Activated CD4-positive, CD25-positive, alpha-beta regulatory T cell (primary cell): ENCODE measurements at places on chromosomes 2 and 18.

DNA sequence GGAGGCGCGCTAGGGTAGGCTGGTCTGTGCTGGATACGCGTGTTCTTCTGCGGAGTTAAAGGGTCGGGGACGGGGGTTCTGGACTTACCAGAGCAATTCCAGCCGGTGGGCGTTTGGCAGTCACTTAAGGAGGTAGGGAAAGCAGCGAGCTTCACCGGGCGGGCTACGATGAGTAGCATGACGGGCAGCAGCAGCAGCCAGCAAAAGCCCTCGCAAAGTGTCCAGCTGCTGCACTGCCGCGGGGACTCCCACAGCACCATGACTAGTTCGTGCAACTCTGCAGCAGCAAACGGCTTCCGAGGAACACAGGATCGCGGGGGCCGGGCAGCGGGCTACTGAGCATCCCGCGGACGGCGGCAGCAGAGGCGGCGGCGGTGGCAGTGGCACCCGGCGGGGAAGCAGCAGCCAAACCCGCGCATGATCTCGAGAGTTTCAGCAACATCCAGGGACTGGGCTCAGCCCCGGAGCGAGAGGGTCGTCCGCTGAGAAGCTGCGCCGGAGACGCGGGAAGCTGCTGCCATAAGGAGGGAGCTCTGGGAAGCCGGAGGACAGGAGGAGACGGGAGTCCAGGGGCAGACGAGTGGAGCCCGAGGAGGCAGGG, 368 bp downstream of the TMEFF2 start:
- no peak for DNase-seq

GRCh38 chr2:37192551-37192950, 3.7 kb upstream of the CEBPZOS start:
- DNase-seq = no peak

- DNase-seq = no peak
Measured at GRCh38 chr2:109229094-109229675, 100.2 kb downstream of the SH3RF3 start.

DNA sequence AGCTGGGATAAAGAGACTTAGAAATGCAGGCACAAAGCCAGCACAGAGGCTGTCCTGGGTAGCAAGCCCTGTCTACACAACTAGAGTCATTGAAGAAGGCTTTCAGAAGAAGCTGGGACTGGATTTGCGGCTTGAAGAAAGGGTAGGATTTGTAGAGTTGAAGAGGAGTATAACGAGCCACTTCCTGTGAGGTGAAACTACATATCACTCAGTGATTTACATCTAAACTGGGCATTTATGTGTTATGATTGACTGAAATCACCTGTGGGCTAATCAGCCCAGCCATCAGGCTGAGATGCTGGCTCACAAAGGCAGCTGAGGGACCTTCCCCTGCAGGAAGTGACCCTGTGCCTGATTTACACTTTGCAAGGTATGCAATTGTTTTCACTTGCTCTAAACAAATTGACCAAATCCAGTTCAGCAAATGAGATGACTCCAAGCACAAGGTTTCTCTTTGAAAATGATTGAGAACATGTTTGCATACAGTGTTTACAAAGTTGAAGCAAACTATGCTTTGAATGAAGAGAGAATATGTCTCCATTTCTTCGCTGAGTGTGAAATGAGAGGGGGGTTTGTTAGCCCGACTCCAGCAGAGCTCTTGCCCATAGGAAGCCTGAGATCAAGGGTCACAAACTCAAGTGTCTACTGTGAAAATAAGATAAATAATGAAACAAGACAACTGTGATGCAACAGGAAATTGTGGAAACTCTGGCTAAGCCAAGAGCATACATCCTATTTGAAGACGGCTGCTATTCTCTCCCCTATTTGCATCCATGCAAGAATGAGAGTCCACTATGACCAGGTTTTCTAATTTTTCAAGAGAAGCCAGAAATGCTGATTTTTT, 69.3 kb upstream of the HK2 start:
- DNase-seq = no peak

DNA sequence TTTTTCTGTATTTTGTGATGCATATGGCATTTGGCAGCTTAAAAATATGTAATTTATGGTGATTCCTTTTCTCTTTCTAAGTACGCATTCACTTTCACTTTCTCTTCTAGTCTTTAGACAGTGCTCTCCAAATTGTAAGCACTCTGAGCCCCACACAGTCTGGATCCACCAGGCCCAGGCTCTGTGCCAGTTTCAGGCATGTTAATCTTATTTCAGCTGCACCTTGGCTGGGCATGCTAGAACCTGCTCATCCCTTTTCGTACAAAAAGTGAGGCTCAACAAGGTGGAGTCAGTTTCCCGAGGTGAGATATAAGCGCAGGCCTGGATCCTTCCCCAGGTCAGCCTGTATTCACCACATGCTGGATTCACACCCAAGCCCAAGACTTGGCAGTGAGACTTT, 203.9 kb downstream of the MTX2 start:
- no peak for DNase-seq

DNA sequence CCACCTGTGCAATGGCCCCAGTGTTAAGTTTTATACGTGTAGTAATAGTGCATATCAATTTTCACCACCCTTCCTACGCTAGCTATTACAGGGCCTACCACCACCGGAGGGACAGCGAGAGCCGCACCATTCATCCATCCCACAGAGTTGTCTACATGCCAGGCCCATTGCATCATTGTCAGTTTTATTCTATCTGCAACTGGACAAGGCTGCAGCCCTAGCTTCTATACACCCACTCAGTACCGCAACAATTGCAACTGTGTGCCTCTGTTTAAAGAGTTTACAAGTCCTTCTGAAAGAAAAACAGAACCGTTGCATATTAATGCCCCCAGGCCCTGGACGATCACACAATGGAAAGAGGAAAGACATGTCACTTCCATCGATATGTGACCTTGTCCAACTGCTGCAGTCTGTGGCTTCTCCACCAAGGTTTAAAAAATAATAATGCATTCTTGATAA, 58.6 kb downstream of the ZEB2 start:
- no peak for DNase-seq

DNA sequence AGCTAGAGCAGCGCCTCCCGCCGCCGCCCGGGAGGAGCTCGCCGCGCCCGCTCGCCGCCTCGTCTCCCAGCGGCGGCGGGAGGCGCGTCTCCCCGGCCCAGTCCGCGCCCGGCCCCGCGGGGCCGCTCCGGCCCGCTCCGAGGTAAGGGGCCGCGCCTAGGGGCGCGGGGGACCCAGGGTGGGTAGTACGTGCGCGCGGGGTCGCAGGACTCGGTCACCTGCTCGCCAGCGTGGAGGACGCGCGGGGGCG, 259 bp downstream of the NPAS2 start:
- DNase-seq = no peak

DNA sequence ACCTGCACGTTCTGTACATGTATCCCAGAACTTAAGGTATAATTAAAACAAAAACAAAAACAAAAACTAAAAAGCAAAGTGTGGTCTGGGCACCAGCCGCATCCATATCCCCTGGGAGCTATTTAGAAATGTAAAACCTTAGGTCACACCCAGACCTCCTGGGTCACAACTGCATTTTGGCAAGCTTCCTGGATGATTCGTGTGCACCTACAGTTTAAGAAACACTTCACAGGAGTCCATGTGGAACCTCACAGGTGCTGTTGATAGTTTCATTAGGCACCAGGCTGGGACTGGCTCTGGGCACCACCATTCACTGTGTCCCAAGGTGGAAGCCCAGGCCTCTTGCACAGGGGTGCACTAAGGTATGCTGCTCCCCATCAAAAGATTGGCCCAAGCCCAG, 103.6 kb upstream of the BOD1L2 start:
- DNase-seq = no peak

- no peak for DNase-seq
Measured at GRCh38 chr2:165401285-165401852, 68.1 kb upstream of the CSRNP3 start.

- no peak for DNase-seq
Measured at GRCh38 chr2:86477349-86477748, 36.2 kb downstream of the KDM3A start.

GRCh38 chr2:44881856-44882255, 59.6 kb upstream of the SIX3 start:
- no peak for DNase-seq

- DNase-seq = no peak
Measured at GRCh38 chr2:108267101-108267500, 21.6 kb upstream of the SULT1C2 start.

- DNase-seq = no peak
Measured at GRCh38 chr2:236209535-236209934, 41.3 kb upstream of the GBX2 start.

GRCh38 chr2:145824384-145824783, 1304.5 kb upstream of the ZEB2 start:
- no peak for DNase-seq

- no peak for DNase-seq
Measured at GRCh38 chr2:66536997-66537396, 102.1 kb downstream of the MEIS1 start.

- no peak for DNase-seq
Measured at GRCh38 chr2:177669625-177670330, 277.2 kb downstream of the AGPS start.

DNA sequence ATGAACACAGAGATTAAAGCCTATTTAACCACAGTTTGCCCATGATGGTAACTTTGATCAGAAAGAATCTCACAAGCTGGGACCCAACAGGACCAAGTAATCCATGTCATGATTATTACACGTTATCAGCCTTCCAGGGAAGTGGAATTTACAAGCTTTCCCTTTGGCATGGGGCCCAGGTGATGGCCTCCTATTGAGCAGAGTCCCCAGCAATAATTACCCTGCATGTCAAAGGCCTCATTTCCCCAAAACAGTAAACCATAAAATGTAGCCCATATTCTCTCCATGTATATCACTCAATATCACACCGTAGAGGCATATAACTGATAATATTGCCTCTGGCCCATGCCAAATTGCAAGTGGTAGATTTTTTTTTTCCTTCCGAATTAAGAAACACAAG, 38.9 kb downstream of the PRKRA start:
- no peak for DNase-seq

GRCh38 chr2:1603521-1603920, 140.8 kb downstream of the PXDN start:
- no peak for DNase-seq

DNA sequence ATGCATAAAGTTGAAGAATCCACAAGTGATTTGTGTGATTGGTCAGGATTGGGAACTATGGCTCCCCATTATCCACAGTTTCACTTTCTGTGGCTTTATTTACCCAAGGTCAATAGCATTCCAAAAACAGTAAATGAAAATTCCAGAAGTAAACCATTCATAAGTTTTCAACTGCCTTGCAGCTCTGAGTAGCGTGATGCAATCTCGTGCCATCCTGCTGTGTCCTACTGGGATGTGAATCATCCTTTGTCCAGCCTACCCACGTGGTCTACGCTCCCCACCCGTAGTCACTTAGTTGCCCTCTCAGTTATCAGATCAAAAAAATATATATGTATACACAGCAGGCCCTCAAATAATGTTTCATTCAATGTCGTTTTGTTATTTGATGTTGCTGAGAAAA, 89.0 kb upstream of the DLGAP1 start:
- DNase-seq = no peak

DNA sequence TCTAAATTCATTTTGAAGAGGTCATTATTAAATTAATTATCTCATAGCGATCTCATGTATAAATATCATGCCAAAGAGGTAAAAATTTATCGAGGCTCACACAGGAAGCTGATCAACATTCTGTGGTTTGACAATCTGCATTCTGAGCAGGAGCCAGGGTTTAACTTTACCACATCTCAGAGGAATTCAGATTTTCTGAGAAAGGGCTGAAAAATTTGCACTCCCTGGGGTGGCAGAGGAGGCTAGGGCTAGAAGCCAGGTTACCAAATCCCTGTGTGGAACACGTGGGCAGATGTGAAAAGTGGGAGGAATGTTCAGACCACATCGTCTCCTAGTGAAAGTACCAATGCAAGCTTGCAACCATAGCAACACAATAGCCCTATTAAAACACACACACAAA, 63.5 kb upstream of the CTLA4 start:
- DNase-seq = no peak

- no peak for DNase-seq
Measured at GRCh38 chr2:137566387-137566786, 397.9 kb upstream of the HNMT start.

DNA sequence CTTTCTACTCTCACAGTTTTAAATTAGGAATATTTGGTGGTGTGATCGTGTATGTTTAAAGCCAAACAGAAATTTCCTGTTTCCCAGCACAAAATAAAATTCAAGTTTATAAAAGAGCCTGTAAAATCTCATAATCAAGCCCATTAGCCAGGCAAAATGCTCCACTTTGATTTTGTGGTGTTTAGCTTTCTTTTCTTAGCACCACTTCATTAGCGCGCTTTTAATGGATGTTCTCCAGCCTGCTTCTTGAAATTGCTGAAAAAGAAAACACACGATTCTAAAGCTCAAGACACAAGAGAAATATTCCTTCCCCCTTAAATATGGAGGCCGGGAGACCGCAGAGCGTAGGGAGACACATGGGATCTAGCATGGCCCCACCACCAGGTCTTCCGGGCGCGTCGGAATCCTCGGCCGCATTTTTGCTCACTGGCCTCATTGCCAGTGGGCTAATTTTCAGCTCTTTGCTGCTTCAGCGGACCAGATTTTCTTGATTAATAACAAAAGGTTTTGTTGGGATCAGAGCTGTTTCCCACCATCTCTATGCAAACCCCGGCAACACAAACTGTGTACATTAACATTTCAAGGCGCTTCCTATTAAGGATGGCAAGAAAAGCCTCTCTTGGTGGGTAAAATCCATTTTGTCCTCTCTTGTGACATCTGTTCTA, 40.4 kb upstream of the ID2 start:
- DNase-seq = no peak

DNA sequence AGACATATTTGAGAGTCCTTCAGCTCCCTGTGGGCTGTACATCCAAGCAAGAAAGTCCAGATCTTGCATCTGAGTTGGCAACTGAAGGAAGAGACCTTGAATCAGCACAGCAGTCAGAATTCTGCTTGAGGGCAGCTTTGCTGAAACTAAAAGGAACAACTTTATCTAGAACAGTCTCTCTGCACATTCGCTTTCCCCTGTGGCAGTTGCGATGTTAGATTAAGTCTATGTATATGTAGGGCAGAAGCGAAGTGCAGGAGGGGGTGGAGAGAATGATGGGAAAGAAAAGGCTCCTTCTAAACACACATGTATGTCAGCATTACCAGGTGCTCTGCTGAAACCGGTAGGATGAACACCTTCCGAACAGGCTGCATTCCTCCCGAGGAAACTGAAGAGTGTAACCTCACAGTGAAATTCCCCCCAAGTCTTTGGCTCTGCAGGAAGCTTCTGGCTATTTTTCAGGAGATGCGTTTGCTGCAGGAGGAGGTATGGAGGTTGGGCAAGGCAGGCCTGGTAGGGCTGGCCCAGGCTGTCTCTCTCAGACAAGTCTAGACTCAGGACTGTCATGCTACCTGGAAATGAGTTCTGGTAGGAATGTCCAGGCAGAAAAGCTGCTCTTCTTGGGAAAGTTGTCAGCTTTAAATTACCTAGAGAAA, 70.0 kb upstream of the ATL2 start:
- DNase-seq = no peak

GRCh38 chr2:230475143-230475542, 59.1 kb downstream of the SP100 start:
- no peak for DNase-seq

GRCh38 chr18:24397131-24397693, 412 bp downstream of the OSBPL1A start:
- DNase-seq = peak; percentile 6

GRCh38 chr18:21741562-21742314, 1.1 kb downstream of the MIB1 start:
- DNase-seq = no peak

- no peak for DNase-seq
Measured at GRCh38 chr2:157444641-157445040, 752 bp upstream of the CYTIP start.
